ENCODE measurements at places on chromosomes 5 and 9.

- no peak for DNase-seq
Observed at GRCh38 chr5:33308586-33308985, 132.2 kb upstream of the TARS1 start.

- DNase-seq: no peak
Observed at GRCh38 chr9:33130961-33131789, 36.0 kb downstream of the B4GALT1 start.

DNA sequence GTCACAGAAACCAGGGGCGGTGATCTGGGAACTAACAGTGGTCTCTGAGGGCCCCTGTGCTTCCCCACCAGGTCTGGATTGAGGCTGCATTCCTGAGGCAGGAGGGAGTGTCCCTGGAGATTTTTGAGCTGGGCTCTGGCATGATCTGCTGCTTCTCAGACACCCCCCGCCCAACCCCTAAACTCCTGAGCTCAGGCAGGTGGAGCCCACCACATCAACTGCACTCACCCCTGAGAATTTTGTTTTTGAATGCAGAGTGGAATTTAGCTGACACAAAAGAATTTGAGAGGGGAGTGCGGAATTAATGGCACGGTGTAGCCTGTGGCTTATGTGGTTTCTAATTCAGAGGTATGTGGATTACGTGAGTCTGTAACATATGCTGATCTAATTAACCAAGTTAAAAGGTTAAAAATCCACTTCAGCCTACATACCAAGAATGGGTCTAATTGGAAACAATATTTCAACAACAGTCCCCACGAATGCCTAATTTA is 23.9 kb upstream of the CTSL start:
- peak; percentile 73 for DNase-seq

- no peak for DNase-seq
Observed at GRCh38 chr5:123091298-123092222, 2.5 kb downstream of the PRDM6 start.

GRCh38 chr9:126612813-126613641 is 701 bp upstream of the LMX1B start:
- DNase-seq: peak; percentile 78

- DNase-seq: no peak
Observed at GRCh38 chr9:33942471-33943083, 106.1 kb downstream of the UBAP2 start.

GRCh38 chr5:65101632-65102100 is 332.9 kb downstream of the CWC27 start:
- DNase-seq: no peak

- DNase-seq: no peak
Observed at GRCh38 chr9:122883125-122883524, 22.0 kb downstream of the RC3H2 start.

DNA sequence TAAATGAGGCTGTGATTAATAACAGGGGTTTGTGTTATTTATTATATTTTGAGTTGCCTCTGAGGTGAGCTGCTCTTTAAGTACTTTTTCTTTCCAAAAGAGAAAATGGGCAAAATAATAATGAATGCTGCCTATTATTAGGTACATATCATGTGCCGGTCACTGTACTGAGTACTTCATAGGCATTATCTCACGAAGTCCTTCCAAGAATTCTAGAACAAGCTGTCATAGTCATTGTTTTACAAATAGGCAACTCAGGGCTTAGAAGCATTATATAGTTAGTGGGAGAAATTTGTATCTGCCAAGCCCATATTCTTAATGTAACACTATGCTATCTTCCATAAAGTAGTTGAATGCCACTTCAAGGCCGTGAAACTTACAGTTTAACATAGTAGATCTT is 628.7 kb downstream of the CCDC171 start:
- DNase-seq: no peak

GRCh38 chr5:133062276-133062675 is 10.5 kb downstream of the HSPA4 start:
- no peak for DNase-seq

GRCh38 chr5:128965011-128965637 is at the start of gene SLC27A6:
Gene SLC27A6, plus strand, starts transcription at chr5:128965488. Its CDS starts 650 bp downstream, at chr5:128966138.
- DNase-seq: peak; percentile 87

- no peak for DNase-seq
Observed at GRCh38 chr5:53820119-53820801, 259.8 kb downstream of the NDUFS4 start.

GRCh38 chr5:148788636-148789035 is 37.8 kb upstream of the ADRB2 start:
- DNase-seq: no peak

GRCh38 chr5:123112196-123112595 is 23.2 kb downstream of the PRDM6 start:
- no peak for DNase-seq

DNA sequence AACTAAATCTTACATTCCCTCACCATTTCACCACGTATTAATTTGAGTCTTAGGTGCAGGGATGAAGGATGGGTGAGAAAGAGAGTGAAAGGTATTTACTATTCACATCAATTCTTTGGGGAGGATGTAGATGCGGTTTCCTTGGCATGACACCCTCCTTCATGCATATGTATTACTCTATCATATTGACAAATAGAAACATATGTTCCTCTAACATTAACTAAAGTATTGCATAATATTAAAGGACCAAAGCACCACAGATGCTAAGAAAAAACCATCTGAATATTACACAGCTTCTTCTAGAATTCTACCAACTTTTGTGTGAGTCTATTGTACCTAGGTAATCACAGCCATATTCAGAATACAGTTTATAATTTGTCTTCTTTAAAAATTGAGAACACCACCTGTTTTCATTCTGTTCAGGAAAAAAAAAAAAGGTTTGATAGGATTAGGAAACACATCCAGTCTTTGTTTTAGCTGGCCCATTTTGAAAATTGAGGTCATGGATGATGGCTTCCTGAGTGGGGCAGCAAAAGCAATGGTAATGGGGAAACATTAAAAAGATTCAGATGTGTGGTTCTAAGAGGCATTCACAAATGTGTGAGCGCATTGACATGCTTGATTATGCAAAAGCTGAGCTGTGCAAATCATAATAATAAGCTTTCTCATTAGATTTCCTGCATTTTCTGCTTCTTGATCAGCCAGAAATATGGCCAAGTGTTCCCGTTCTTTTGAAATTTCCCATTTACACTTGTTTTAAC is 1011.5 kb upstream of the NUDT12 start:
- DNase-seq: no peak

DNA sequence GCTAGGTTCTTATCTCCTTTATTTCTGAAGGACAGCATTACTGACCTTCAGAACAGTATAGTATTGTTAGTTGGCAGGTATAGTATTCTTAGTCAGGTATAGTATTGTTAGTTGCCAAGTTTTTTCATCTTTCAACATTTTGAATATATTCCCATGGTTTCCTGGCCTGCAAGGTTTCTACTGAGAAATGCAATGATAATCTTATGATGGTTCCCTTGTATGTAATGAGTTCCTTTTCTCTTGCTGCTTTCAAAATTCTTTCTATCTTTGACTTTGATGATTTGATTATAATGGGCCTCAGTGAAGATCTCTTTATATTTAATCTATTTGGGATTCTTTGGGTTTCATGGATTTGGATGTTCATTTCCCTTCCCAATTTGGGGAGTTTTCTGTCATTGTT is 12.4 kb upstream of the HSDL2 start:
- DNase-seq: no peak

- no peak for DNase-seq
Observed at GRCh38 chr9:35510754-35511428, 21.0 kb downstream of the RUSC2 start.

DNA sequence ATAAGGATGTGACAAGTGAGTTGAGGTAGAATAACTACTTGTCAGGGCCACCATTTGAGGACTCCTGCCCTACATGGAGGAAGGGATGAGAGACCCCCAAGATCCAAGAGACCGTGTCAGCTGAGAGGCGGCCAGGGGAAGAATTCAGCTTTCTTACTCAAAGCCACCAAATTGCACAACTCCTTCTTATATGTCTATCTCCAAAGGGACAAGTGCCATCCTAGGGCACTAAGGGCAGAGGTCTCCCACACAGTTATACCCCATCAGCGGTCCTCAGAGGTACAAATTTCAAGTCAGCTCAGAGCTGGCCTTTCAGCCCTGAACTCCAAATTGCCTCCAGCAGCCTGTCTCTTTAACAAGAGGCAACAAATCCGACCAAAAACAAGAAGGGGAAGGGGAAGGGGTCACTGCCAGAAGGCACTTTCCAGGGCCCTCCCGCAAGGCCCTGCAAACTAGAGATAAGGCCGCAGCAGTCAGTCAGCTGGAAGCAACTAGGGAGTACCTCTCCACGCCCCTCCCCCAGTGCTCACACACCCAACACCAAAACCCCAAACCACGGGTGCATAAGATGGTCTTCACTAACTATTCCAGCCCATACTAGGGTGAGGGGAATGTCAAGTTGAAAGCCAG is 6.1 kb upstream of the STOML2 start:
- DNase-seq: peak; percentile 29

DNA sequence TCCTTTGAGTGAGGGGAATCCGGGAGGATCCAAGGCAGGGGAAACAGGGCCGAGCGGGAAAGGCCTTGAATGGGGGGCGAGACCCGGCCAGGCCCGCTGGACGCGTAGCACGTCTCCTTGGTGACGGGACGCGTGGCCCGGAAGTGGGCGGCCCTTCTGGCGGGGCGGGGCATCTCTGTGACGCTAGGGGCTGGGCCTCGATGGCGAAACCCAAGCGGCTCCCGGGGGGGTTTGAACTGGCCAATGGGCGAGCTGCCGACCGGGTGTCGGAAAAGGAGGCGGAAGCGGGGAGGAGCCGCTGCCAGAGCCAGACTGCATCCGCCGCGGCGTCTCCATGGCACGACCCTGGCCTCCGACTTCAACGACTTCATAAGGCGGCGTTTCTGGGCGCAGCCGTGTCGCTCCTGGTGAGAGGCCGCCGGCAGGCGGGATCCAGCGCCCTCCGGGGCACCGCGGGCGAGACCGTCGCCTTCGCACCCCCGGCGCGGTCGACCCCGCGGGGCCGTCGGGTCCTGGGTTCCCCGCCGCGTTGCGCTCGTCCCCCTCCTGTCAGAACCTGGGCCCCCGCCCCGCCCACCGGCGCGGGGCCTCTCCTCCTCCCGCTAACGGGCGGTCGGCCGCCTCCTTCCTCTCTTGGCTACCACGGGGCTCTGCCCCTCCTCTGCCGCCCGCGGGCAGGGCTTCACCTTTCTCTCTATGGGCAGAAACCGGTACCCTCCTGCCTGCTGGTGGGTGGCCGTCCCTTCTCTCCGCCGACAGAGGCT is at the start of gene ODF2:
Gene ODF2 (plus strand): TSS at position 158 of the 764 bp plus-strand sequence. CDS start 86 bp downstream, at position 244.
- peak; percentile 99 for DNase-seq

GRCh38 chr9:81113453-81114124 is 575.8 kb downstream of the TLE1 start:
- no peak for DNase-seq

GRCh38 chr5:109406719-109407118 is 3.1 kb downstream of the PJA2 start:
- DNase-seq: no peak

DNA sequence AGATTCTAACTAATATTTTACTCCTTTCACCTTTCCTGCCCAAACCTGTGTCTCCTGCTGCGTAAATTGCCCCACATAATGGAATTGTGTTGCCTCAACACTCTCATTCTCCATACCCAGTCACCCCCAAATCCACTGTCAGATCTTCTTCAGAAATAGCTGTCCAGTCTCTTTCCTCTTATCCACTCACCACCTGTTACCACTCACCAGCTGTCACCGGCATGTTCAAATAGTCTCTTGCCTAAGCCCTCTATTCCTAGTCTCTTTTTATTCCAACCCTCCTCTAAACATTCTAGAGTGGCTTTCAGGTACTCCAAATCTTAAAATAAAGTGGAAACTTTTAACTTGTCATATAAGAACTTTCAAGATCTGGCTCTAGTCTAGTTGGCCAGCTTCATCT is 262.0 kb upstream of the FBXL7 start:
- DNase-seq: no peak

- DNase-seq: no peak
Observed at GRCh38 chr9:18890372-18890771, 142.6 kb downstream of the SAXO1 start.

DNA sequence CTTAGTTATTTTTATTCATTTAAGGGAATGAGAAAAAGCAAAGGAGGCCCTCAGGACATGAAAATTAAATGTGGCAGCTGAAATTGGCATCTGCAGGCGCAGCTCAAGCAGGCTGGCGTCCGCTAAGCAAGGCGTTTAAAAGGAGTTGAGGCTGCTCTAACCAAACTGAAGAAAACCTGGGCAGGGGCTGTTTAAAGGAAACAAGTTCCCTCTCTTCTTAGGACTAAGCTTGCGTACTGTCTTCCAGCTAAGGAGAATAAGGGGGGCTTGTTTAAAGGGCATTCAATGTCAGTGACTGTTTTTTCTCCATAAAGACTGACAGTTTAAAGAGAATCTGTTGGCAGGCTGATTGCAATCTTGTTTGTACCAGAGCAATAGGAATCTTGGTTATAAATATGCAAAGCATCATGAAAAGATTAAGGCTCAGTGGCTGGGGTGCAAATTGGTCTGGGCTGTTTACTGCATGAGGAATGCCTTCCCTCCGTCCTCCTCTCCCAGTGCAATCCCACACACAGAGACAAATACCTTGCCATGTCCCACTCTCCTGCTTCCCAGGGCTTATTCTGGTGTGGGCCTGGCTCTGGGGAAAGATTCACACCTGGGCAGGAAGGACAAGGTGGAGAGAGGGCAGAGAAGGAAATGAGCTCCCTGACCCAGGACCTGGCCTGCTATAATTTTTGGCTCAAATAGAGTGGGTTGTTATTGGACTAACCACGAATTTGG is 85.9 kb upstream of the LIFR start:
- DNase-seq: peak; percentile 41

DNA sequence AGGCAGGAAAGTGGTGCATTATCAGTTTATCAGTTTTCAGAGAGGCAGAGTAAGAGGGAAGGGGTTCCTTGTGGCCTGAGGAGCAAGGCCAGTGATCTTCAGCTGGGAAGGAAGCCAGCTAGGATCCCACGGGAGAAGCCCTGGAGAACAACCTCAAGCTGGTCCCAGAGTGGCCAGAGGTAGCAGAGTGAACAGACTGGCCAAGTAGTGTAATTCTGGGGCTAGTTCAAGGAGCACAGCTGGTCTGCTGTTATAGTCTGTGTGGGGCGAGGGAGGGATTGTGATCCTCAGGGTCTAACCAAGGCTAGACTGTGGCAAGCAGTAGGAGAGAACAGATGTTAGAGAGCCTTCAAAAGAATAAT is 164.6 kb downstream of the CARTPT start:
- no peak for DNase-seq

DNA sequence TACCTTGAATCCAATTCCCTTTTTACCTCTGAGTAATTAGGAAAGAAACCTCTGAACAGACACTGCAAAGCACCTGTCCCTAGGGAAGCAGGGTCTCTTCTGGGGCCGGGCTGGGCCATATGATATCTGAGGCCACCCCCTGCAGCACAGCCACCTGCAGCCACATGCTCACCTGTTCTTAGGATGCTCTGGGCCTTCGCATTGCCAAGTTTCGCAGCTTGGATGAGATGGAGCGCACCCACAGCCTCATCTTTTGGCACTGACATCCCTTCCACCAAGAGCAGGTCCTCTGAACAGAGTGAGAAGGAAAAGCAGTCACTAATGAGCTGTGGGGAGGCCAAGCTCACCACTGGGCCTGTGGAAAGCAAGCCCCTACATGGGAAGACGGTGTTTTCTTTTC is 27.3 kb downstream of the CLTA start:
- no peak for DNase-seq

DNA sequence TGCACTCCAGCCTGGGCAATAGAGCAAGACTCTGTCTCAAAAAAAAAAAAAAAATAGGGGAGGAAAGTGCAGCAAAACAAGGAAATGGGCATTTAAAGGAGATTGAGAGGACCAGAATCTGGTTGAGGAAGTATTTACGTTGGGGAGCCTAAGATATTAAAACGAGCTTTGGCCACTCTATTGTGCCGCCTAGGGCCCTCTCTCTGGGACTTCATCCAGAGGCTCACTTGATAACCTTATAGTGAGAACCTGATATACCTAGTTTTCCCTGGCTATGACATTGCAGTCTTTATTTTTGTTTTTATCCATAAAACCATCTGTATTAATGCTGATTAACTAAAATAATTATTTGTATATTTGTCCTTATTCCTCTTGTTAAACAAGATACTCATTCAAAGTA is 213.6 kb downstream of the SAXO1 start:
- DNase-seq: no peak
